Lung microvascular endothelial cell (primary cell): ENCODE measurements at places on chromosomes 7 and 10.

DNA sequence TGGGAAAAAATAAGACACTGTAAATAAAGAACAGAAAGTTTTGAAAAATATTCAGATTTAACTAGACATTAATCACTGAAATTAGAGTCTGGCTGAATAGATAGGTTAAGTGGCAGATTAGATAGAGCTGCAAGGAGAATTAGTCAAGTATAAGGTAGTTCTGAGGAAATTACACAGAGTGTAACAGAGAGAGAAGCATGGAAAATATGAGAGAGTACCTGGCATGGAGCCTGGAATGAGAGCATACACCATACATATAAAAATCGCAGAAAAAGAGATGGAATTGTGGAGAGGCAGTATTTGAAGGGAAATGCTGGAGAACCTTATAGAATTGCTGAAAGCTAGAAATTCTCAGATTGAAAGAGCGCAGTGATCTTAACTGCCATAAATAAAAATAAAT lies 46.9 kb downstream of the ZNRF2 start:
- DNase-seq, result peak; percentile 81

- no peak for DNase-seq
Measured at GRCh38 chr7:79175374-79175773, 278.1 kb downstream of the MAGI2 start.

DNA sequence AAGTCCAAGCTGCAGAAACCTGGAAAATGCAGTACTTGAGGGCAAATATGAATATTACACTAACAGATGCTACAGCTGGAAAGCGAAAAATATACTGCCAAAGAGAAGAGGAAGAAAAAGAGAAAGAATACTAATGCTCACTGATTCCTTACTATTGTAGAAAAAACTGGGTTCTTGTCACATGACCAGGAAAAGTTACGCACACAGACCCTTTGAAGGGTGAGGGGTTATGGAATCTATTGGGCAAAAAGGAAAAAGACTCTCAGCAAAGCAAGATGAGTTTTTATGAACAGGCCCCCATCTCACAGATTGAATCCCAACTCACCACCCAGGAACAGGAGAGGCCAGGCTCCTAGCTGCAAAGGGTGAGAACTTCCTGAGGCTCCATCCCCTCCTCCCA lies 228.1 kb upstream of the KLF14 start:
- no peak for DNase-seq

DNA sequence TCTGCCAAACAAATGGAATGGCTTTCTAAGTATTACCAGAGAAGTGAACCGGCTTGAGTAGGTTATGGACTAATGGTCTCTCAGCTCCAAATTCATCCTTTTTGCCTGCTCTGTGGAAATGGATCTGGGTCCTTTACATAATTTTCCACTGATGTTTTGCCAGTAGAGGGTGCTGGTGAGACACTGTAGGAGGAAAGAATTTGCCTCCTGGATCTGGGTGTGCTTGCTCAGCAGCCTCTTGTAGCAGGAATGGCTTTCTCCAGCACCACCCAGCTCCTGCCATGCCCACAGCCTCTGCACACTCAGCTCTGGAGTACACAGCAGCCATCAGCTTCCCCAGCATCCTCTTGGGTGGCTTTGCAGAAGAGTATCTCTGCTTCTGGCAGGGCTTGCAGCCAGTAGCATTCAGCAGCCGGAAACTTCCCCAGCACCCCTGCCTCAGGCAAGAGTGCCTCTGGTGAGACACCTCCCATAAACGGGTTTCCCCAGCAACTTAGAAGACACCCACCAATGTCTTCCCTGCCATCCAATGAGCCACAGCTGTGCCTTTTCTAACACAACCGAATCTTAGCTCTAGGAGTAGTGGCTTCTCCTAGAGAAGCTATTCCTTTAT lies 235.0 kb upstream of the PLPP4 start:
- DNase-seq, result peak; percentile 68

- DNase-seq, result no peak
Measured at GRCh38 chr10:128626397-128627000, 500.3 kb upstream of the MKI67 start.

DNA sequence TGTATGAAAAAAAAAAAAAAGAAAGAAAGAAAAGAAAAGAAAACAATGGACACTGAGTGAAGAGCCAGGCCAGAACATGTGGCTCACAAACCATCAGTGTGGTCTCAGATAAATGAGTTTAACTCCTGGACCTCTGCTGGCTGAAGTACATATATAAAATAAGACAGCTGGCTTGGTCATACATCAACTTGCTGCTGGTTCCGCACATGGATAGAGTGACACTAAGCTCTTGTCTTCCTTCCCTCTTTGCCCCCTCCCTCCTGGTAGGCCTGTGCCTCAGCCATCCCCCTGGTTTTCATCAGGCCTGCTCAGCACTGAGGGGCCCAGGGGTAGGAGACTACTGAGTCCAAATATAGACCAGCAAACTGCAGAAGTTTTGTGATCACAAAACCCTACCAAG lies 58.1 kb upstream of the DGKI start:
- DNase-seq, result no peak

DNA sequence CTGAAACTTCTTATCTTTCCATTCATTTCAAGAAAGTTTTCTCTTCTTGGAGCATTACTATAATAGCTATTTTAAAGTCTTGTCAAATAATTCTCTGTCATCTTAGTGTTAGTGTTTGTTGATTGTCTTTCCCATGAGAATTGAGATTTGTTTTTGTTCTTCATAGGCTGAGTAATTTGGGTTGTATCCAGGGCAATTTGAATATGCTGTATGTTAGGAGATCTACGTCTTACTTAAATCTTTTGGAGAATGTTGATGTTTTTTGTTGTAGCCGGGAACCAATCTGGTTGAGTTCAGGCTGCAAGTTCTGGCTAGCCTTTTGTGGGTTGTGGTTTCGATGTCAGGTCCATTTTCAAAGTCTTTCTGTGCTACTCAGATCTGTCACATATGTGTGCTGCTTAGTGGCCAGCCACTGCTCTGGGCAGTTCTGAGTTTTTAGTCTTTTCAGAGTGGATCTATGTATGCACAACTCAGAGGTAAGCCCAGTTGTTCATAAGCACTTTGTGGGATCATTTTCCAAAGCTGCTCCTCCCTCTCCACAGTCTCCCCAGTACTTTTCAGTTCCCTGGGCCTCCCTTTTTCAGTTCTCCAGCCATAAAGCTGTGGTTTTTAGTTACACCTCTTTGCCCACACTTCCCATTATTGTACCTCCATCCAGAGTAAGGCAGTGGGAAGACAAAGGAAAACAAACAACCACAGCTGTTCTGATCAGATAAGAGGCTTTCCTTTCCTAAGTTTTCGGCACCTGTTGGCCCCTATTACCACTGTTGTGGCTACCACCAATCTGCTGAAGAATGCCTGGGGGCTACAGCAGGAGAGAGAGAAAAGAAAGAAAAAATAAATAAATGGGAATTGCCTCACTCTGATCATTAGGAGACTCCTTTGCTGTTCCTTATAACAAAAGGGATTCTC lies 4.7 kb upstream of the CCNJ start:
- peak; percentile 81 for DNase-seq

DNA sequence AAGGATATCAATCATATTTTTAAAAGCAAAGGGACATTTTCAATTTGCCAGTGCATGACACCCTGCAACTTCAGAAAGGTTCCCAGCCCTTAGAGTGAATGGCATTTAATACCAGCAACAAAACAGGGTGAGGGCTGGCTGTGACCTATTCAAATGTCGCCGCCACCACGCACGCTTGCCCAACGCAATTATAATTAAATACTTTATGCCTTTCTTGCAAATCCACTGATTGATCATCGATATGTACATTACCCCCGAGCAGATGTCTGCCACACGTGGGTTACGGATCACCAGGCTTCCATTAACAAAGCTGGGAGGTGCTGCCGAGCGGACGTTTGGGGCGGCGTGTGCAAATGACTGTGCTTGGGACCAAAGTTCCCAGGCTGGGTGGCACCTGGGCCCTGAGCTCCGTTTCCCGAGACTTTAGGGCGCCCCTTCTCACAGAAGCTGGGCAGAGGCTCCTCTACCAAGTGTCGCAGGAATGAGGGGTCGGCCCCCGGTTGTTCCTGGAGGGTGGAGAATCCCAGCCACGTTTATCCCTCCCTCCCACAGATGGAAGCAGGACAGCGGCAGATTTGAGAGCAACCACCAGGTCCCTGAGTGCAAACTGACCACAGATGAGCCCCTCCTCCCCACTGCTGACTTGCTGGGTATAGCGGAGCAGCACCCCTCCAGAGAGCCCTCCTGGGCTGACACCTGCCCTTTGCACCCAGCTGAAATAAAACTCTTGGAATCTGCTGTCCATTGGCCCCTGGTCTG lies 3.9 kb downstream of the FOXL3 start:
- no peak for DNase-seq
